ENCODE measurements at places on chromosomes 11 and 22. TPM values are rescaled to one million over a fixed set of nuclear protein-coding genes. Genes with fewer than 3 reads are reported as not detected.

CD6 gene
- total RNA-seq = 44.0 TPM

GRCh38 chr11:48064306-48064705 lies 83.9 kb downstream of the PTPRJ start:
- peaks cover 10% of the 10 kb centered on the region for H3K36me3 ChIP-seq
- DNase-seq = no peak
- H3K27ac ChIP-seq = peak overlapping the region; percentile 37
- peaks cover 45% of the 10 kb centered on the region for H3K4me1 ChIP-seq
- H3K4me3 ChIP-seq = no peak overlapping the region

- H3K4me3 ChIP-seq = peak overlapping the region; percentile 1
- no peak for DNase-seq
- no peaks in the 10 kb centered on the region for H3K36me3 ChIP-seq
- H3K4me1 ChIP-seq = peaks cover 14% of the 10 kb centered on the region
Observed at GRCh38 chr11:64998141-64998540, 1.4 kb upstream of the BATF2 start.

GRCh38 chr11:68880851-68881250 lies 22.8 kb downstream of the MRPL21 start:
- H3K4me1 ChIP-seq = no peaks in the 10 kb centered on the region
- no peak for DNase-seq
- no peaks in the 10 kb centered on the region for H3K36me3 ChIP-seq
- no peaks in the 10 kb centered on the region for H3K27me3 ChIP-seq
- H3K4me3 ChIP-seq = no peak overlapping the region

DNA sequence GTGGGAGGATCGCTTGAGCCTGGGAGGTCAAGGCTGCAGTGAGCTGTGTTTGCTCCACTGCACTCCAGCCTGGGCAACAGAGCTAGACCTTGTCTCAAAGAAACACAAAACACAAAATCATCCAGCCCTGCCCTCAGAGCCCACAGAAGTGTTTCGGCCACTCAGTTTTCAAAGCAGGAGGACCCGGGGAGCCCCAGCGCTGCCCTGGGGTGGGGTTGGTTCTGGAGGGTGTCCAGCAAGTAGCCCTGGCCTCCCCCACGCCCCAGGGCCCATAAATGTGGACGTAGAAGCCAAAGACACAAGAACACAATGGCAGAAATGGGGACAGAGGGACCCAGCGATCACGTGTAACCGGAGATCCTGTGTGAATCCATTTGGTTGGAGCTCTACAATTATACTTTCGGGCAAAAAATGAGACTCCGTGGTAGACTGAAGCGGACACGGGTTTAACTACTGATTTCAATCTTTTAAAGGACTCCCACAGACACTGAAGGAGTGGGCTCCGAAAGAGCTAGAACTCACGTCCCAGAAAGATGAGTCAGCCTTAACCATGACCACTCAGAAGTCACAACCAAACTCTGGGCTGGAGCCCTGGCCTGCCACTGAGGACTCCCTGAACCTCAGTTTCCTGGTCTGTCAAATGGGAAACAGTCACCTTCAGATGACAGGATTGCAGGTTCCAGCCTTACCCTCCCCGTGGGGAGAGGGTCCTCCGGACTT lies 9.0 kb upstream of the CYTH4 start:
- H3K27me3 ChIP-seq = no peaks in the 10 kb centered on the region
- DNase-seq = peak; percentile 59
- H3K4me1 ChIP-seq = peaks cover 56% of the 10 kb centered on the region
- peak overlapping the region; percentile 34 for H3K4me3 ChIP-seq

- DNase-seq = no peak
- H3K4me1 ChIP-seq = no peaks in the 10 kb centered on the region
- H3K4me3 ChIP-seq = no peak overlapping the region
- H3K27ac ChIP-seq = no peak overlapping the region
- H3K36me3 ChIP-seq = no peaks in the 10 kb centered on the region
- no peaks in the 10 kb centered on the region for H3K27me3 ChIP-seq
Observed at GRCh38 chr11:16469968-16470367, 113.6 kb upstream of the SOX6 start.

- no peaks in the 10 kb centered on the region for H3K4me1 ChIP-seq
- peaks cover 32% of the 10 kb centered on the region for H3K27me3 ChIP-seq
- peaks cover 6% of the 10 kb centered on the region for H3K36me3 ChIP-seq
- H3K4me3 ChIP-seq = no peak overlapping the region
Observed at GRCh38 chr11:76649011-76649410, 21.5 kb downstream of the LRRC32 start.

DNA sequence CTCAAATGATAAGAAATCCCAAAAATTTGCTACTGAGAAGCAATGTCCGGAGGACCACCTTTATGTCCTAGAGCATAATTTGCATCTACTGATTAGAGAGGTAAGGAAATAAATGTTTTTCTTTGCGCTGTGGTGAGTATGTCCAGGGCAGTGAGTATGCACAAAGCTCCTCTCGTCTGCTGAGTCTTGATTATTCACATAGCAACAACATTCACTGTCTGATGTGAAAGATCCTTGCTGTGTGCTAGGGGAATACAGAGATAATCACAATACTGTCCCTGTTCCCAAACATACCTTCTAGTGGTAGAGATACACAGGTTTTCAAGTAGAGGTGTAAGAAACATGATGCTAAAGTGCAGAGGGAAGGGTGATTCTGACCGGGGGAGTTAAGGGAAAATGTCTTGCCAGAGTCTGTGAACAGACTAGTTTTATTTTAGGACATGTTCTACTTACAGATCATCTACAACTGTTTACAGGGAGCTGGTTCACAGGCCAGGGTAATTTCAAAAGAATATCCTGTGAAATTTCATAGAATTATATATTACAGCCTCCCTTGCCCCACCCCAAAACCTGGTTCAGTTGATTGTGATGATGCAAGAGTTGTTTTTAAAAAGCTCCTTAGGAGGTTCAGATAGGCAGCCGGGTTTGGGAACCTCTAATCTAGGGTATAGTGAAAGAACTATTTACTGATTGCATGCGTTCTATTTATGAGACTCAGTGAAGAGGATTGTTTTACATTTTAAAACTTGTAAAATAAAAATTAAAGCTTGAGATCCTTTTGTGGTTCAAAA lies 12.6 kb downstream of the MED17 start:
- peaks cover 31% of the 10 kb centered on the region for H3K36me3 ChIP-seq
- H3K27ac ChIP-seq = no peak overlapping the region
- H3K4me3 ChIP-seq = no peak overlapping the region
- no peak for DNase-seq

GRCh38 chr11:125426818-125427528 lies 69.1 kb downstream of the FEZ1 start:
- DNase-seq = no peak
- no peaks in the 10 kb centered on the region for H3K4me1 ChIP-seq
- H3K27ac ChIP-seq = no peak overlapping the region
- no peak overlapping the region for H3K4me3 ChIP-seq
- H3K36me3 ChIP-seq = no peaks in the 10 kb centered on the region

GRCh38 chr22:26949193-26949592 lies 291.8 kb downstream of the MIAT start:
- H3K4me1 ChIP-seq = no peaks in the 10 kb centered on the region
- H3K36me3 ChIP-seq = no peaks in the 10 kb centered on the region
- no peak overlapping the region for H3K27ac ChIP-seq

GRCh38 chr11:63999349-64000025 lies 13.2 kb downstream of the OTUB1 start:
- peak; percentile 71 for DNase-seq
- H3K4me1 ChIP-seq = peaks cover 8% of the 10 kb centered on the region
- H3K4me3 ChIP-seq = no peak overlapping the region
- peaks cover 3% of the 10 kb centered on the region for H3K27me3 ChIP-seq

GRCh38 chr11:91220476-91221202 lies 997.8 kb upstream of the CHORDC1 start:
- no peak for DNase-seq
- H3K4me1 ChIP-seq = no peaks in the 10 kb centered on the region
- no peak overlapping the region for H3K4me3 ChIP-seq
- no peak overlapping the region for H3K27ac ChIP-seq

DNA sequence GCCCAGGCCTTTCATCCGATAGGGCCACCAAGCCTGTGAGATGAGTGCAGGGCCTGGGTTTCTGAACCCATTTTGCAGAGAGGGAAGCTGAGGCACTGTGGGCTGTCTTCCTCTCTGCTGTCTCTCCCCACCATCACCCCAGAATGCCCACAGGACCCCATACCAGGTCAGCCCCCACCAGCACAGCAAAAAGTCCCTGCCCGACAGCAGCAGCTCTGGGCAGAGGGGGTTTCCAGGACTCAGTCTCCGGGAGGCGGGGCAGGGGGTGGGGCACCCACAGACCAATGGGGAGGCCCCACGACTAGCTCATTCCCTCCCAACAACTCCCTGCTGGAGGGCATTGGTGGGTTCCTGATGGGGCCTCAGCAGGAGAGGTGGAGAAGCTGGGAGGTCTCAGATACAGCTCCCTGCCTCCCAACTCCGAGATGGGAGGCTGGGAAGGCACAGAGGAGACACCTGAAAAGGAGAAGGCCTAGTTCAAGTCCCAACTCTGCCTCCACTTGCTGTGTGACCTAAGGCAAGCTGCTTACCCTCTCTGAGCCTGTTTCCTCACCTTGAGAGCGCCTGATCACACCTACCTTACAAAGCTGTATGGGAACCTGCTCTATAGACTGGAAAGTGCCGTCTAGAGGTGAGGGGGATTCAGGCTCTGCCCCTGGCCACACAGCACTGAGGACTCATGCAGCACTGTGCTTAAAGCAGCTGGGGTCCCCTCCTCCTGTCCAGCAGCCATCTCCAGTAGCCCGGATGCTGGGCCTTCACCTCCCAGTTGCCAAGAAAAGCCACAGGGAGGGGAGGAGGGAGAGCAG lies 3.5 kb downstream of the CBX7 start:
- DNase-seq = peak; percentile 74
- peaks cover 6% of the 10 kb centered on the region for H3K27me3 ChIP-seq
- no peaks in the 10 kb centered on the region for H3K36me3 ChIP-seq
- peak overlapping the region; percentile 70 for H3K27ac ChIP-seq
- H3K4me3 ChIP-seq = peak overlapping the region; percentile 15

- no peak overlapping the region for H3K27ac ChIP-seq
- no peak for DNase-seq
- no peak overlapping the region for H3K4me3 ChIP-seq
- H3K27me3 ChIP-seq = peaks cover 24% of the 10 kb centered on the region
- no peaks in the 10 kb centered on the region for H3K36me3 ChIP-seq
- no peaks in the 10 kb centered on the region for H3K4me1 ChIP-seq
Observed at GRCh38 chr11:117723277-117724024, 73.6 kb downstream of the DSCAML1 start.
